HepG2 (cell line): ENCODE measurements at places on chromosomes 1 and 21.

DNA sequence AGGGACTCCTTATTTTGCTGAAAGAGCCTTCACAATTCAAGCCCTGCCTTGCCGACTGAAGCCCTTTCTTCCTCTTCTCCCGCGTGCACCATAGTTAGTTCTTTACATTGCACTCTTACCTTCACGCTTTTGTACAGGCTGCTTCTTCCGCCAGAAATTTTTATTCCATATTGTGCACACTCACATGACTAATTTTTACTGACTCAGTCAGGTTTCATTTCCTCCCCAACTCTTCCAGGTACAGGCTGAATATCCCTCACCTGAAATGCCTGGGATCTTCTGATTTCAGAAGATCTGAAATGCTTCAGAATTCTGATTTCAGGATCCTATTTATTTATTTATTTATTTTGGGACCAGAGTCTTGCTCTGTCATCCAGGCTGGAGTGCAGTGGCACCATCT lies 172.8 kb downstream of the ZNF281 start:
- no peak for DNase-seq

- no peak for DNase-seq
These were observed 55.9 kb downstream of the GON4L start for GRCh38 chr1:155801149-155801548.

DNA sequence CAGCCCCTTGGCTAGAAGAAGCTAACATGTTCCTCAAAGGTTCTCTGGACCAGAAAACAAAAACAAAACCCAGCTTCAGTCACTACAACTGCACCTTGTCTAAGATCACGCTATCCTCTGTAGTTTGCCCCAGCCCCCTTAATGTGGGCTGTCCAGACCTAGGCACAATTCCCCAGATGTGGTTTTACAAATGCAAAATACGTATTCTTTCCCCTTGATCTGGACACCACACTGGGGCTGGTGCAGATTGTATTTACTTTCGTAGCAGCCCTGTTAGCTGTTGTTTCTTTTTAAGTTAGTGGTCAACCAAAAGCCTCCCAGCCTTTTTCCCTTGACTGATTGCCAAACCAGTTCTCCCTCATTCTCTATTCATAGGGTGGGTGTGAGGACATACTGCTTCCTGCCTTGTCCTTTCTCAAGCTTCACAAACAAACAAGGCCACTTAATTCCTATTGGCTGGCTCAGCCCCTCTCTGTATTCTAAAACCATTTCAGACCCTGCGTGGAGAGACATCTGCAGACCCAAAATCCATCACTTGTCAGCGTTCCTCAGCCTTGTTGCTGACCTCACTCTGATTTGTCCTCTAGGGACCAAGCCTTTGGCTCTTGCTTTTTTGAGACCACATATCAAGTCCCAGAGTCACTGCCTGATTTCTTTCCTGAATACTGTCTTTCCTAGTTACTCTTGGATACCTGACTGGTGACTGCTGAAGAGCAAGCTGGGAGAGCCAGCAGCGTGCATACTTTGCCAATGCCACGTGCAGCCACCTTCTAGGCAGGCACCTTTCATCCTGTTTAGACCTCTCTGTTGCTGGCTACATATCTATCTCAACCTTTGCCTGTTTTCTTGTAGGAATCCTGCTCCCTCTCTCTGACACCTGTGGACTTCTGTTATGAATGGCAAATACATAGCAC lies 96.4 kb upstream of the RAB3GAP2 start:
- DNase-seq = no peak

- no peak for DNase-seq
These were observed 68.5 kb downstream of the DYRK1A start for GRCh38 chr21:37435120-37435519.

DNA sequence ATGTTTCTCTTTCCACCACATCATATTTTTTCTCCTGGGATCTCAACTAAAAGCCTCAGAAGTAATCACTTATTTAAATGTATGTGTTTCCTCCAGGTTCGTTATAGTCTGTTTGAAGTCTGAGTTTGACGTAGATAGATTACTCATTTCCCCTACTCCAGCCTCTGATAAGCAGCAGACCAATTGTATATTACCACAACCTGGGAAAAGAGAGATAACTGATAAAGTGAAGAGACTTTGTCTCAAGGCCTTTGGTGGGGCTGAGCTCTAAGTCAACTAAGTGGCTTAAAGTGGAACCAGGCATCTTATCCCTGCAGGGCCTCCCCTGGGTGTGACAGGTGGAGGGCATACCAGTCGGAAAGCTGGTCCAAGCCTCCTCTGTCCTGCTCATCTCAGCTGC lies 34.9 kb upstream of the CACNA1E start:
- DNase-seq = no peak

GRCh38 chr1:2596530-2597333 lies 10.2 kb downstream of the PRXL2B start:
- DNase-seq = no peak

DNA sequence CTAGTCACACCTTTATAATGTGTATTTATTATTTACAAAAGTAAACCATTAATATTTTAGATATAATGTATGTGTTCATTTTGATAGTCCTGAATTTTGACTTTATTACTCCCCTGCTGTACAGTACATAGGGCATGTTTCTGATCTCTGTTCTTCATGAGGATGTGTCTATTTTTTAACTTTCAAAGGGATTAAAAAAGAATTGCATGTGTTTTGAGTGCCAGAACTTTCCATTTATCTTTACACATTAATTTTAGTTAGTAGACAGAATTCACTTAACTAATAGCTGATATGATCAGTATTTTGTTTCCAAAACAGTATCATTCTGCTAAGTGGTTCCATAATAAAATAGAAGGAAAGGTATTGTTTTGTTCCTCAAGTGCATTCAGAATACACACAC lies 3.1 kb downstream of the PBX1 start:
- no peak for DNase-seq

DNA sequence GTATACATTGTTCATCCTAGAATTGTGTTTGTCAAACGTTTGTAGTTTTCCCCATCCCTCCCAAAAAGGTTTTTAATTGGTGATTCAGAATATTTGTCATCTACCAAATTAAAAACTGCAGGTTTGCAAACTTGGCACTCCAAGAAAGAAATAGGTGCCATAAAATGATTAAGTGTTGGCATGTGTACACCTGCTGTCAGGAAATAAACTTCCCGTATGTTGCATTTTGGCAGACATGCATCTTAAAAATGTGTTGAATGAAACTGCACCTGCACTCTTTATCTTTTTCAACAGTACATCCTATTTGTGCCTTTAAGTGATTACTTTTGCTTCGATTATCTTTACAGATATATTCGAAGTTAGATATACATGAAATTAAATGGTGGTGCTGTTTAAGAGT lies 7.3 kb downstream of the B3GALT2 start:
- DNase-seq = no peak
